Left forelimb (tissue), 1 donor: ENCODE measurements at places on chromosomes 16 and 17.
A peak's percentile ranks its signal among the peaks of the same experiment; 100 is the strongest.

GRCh38 chr16:88405216-88406060 is 22.7 kb downstream of the ZNF469 start:
- DNase-seq: peak; percentile 92

DNA sequence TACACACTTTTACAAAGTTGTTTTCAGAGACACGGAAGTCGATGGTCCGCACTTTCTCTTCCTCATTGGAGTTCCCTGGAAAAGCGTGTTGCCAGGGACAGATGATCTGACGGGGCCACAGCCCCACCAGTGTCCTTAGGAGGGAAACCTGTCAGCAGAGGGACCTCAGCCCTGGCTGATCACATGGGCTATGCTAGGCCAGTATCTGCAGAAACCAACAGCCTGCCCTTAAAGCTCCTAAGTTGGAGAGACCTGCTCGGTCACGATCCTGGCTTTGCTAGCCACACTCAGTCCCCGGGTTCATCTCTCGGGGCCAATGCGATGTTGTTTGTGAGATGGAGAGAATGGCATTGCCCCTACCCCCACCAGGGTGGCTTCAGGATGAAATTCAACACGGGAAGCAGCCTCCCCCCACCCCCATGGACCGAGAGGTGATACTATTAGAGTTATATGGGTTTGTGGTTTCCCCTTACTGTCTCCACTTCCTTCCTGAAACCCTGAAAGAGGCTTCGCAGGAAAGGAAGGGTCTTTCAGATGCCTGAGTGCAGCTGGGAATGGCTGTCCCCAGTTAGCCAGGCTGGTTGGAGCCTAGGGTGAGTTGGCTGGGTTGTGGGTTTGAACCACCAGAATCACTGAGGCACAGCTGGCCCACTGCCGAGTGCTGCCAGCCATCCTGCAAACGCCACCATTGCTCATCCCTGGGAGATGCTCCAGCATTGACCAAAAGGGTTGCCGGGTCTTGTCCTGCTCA is 16.6 kb downstream of the RMI2 start:
- no peak for DNase-seq

- DNase-seq: no peak
Measured at GRCh38 chr16:2969545-2970521, 685 bp downstream of the PAQR4 start.

DNA sequence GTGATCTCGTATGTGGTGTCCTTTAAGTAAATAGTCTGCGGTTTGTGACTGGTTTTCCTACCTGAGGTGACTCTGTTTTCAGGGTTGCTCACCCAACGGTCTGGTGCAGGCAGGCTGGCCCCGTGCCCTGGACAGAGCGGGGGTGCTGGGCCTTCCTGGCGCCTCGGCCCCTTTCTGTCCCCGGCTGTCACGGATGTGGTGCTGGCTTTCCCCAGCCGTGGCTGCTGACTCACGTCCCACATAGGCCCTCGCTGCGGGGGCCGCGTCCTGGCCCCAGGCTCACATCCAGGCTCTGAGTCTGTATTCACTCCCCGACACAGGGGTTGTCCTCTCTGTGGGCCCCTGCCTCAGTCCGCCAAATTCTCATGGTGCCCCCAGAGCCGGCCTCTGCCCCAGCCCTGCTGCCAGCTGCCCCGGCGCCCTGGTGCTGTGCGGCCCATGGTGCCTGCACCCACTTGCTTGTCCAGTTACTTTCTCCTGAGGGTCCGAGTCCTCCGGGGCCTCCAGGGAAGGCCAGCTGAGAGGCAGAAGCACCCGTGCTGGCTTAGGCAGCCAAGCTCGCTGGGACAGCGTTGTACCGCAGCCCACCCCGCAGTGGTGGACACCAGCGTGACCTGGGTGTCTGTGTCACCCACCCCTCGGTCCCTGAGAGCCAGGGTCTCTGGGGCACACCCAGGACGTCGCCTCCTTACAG is 5.9 kb downstream of the CHMP6 start:
- no peak for DNase-seq

- no peak for DNase-seq
Measured at GRCh38 chr17:40616592-40616991, 31.0 kb downstream of the SMARCE1 start.

GRCh38 chr17:56109836-56110235 is 43.4 kb upstream of the ANKFN1 start:
- DNase-seq: no peak

DNA sequence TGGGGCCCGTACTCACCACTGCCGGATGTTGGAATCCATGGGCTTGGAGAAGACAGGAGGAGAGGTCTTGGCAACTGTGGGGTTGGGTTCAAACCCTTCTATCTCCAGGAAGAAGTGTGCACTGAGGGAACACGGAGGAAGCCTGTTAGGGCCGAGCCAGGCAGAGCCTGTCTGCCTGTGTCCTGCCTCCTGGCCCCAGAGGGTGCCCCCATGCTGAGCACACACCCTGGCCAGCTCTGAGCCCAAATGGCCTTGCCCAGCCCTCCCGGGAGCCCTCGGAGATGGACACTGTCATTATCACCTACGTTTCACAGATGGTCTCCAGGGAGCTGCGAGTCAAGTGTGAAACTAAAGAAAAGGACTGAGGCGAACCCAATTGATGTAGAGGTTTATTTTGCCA is 12.5 kb downstream of the TRPV3 start:
- DNase-seq: no peak

DNA sequence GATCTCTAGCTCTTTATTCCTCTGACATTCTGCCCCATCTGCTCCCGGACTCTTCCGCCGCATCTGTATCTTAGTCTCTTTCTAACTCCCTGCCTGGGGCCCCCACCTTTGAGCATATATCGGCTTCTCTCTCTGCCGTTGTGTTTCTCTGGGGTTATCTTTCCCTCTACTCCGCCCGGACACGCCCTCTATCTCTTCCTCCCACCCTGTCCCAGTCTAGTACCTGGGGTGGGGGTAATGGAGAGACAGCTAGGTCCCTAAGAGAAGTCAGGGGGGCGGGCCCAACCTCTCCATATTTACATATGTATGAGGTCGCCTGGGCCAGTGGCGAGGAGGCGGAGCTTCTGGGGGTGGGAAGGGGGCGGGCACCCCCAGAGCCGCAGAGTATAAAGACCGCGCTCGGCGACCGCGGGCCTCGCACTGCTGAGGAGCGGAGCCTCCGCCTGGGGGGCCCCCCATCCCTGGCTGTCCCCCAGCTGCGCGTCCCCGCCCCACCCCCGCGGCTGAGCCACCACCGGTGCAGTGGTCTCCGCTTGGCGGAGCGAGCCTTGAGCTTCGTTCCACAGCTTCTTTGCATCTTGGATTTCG is at the start of gene ATP1B2:
ATP1B2 (plus strand) TSS at position 418 of the 588 bp plus-strand sequence. CDS start 593 bp downstream, outside the sequence.
- peak; percentile 82 for DNase-seq

DNA sequence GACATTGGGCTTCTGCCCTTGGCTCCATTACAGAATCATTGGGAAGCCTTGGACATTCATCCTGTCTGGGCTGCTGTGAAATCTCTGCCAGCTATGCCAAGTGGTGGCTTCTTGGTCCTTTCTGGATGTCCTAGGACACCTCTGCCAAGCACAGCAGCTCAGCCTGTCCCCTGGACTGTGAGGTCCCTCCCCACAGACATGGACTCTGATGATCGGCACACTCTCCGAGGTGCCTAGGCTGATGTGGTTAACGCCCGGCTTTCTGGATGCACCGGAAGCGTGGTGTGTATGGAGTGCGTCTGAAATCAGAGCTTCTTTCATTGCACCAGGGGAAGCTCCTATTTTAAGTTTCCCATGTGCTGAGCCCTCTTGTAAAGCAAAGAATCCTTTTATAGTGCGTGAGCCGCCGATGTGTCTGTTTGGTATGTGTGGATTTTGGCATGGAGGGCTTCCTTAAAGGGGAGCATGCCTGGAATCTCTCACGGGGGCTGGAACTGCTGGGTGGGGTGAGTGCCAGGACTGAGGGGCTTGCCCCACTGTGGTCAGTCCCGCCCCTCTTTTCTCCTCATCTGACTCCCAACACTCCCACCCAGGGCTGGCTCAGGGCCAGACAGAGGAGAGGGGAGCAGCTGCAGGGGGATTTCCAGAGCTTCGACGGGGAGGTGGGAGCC is 7.0 kb upstream of the ARHGAP23 start:
- peak; percentile 79 for DNase-seq
